Camera-type eye (tissue), 1 donor: ENCODE measurements at places on chromosomes 2 and 18. TPM values are rescaled to one million over a fixed set of nuclear protein-coding genes. Genes with fewer than 3 reads are reported as not detected.

The LIMS1 gene
- 73.2 TPM for total RNA-seq

The LIMS4 gene
- not detected for total RNA-seq

The SERPINB13 gene
- total RNA-seq: 0.33 TPM

The NPHP1 gene
- 8.8 TPM for total RNA-seq

The CFAP53 gene
- total RNA-seq: 1.2 TPM

The COLEC12 gene
- 67.2 TPM for total RNA-seq

The KIF3C gene
- 30.7 TPM for total RNA-seq

The RAB27B gene
- total RNA-seq: 8.7 TPM

The FBXO48 gene
- total RNA-seq: 1.7 TPM

The BUB1 gene
- 14.8 TPM for total RNA-seq

The VSNL1 gene
- total RNA-seq: 12.9 TPM

The POTEJ gene
- total RNA-seq: 0.71 TPM
